Stimulated activated CD4-positive, alpha-beta T cell treated with anti-CD3 and anti-CD28 coated beads, TNF-alpha, amount 100 ng/mL, for 1 hour (primary cell): ENCODE measurements at places on chromosomes 3 and 15.

- no peak for DNase-seq
Observed at GRCh38 chr15:96421178-96421601, 90.7 kb downstream of the NR2F2 start.

DNA sequence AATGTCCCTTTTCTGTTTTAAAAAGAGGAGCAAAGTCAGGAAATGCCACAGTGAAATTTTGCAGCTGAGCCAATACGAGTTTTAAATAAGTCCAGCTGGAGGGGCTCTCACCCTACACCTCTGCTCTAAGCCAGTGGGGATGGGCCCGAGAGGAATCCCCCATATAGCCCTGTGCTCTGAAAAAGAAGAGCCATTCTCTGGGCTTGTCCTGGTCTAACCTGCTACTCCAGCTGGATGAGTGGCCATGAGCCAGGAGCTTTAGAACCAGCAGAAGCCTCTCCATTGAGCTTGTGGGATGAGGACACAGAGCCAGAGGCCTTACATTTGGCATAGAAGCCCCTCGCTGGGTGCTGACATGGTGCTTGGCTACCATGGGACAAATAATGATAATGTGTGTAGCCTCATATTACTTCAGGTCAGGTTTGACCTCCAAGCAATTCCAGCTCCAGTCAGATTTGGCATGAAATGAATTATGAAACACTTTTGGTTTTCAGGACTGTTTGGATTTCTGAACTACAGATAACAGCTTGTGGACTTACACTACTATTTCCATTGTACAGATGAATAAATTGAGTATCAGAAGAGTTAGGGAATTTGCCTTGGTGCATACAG, 172.4 kb downstream of the CHST2 start:
- no peak for DNase-seq

GRCh38 chr3:181105646-181106045, 116.1 kb upstream of the DNAJC19 start:
- DNase-seq, result no peak

DNA sequence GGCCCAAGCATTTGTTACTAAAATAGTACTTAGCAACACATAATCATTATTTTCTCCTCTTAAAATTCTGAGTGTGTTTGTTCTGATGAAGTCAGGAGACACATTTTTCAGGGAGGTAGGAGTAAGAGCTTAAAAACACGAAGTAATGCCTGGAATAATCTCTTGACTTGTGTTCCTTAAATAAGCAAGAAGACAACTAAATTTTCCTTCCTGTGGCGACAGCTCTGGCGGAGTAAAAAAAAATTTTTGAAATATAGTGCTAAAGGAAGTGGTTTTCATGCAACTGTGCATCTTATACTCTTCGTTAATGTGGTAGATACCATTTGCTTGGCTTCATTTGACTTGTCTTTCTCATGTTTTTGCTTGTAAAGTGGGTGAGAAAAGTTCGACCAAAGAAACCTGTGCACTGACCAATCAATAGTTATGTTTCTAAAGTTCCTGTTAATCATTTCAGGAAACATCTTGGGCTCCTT, 11.1 kb upstream of the MBNL1 start:
- DNase-seq, result no peak

- DNase-seq, result peak; percentile 92
Observed at GRCh38 chr15:64893481-64894394, 18.0 kb upstream of the ANKDD1A start.

- no peak for DNase-seq
Observed at GRCh38 chr15:34275154-34275553, 50.3 kb downstream of the EMC4 start.
